ENCODE measurements at places on chromosomes 7 and 10.
A peak's percentile ranks its signal among the peaks of the same experiment; 100 is the strongest.

DNA sequence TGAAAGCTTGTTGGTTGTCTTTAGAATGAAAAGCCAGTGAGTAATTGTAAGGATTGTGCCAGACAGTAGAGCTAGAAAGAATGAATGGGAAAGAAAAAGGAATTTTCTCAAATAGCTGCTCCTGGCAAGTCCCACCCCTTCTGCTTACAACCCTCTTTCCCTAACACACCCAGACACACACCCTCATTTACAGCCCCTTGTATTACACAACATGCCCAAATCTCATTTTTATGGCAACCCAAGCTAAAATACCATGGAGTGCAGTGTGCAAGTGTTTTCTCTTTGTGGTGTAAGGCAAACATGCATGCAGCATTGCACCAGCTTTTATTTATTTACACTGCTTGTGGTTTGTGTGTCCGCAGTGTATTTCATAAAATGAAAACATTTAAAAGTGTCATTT, 1.5 kb downstream of the PRKAR2B start:
- no peak for DNase-seq

DNA sequence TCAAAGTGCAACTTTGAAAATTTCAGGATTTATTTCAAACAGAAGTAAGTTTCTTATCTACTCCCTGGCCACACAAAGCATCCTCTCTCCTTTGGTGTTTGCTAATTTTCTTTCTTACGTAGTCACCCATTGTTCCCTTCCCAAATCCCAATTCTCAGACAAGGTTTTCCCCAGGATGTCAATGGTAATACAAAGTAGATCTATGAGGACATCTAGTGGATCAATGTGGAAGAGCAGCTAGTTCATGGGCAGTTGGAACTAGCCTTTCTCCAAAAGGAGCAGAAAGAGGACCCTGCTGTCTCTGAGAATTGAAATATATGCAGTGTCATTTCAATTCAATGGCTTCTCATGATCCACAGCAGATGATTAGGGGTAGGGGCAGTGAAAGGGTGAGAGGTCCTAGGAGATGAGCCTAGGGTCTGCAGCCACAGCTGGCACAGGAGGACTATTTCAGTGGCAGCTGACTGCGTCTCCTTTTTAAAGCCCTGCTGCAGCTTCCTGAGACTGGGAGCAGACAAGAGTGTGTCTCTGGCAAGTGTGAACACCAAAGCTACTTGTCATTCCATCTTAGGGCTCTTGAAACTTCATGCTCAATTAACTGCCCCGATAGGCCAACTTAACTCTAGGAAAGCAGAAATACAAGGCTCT, 632.6 kb downstream of the KCNMA1 start:
- peak; percentile 14 for DNase-seq

GRCh38 chr7:74372511-74373111, 81.1 kb upstream of the GTF2IRD1 start:
- no peak for DNase-seq

GRCh38 chr7:143447466-143447865, 4.2 kb downstream of the TAS2R60 start:
- no peak for DNase-seq

DNA sequence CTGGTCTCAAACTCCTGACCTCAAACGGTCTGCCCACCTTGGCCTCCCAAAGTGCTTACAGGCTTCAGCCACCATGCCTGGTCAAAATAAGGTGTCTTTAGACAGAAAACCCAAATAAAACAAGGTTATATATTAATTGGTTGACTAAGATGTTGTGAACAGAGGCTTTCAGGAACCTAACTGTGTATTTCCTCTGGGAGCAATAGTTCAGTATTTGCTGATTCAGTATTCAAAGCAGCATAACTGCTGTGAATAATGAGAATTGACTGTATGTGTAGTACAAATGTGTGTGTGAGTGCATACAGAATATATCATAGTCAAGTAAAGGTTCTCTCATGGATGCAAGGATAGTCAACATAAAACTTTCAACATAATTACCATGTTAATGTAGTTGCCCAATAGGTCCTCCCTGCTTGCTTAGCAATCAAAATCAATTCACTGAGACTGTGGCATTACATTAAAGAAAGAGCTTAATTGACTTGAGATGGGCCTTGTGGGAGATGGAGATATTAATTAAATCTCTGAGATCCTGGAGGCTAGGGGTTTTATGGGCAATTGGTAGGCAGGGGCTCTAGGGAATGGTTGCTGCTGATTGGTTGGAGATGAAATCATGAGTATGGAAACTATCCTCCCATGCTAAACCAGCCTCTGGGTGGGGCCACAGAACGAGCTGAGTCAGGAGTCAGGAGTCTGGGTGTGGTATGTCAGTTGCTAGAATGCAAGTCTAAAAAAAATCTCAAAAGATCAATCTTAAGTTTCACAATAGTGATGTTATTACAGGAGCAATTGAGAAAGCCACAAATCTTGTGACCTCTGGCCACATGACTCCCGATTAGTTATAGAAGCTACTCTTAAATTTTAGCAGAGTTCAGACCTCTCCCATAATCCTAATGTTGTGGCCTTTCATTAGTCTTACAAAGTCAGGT, 162.7 kb downstream of the AKR1D1 start:
- no peak for DNase-seq

DNA sequence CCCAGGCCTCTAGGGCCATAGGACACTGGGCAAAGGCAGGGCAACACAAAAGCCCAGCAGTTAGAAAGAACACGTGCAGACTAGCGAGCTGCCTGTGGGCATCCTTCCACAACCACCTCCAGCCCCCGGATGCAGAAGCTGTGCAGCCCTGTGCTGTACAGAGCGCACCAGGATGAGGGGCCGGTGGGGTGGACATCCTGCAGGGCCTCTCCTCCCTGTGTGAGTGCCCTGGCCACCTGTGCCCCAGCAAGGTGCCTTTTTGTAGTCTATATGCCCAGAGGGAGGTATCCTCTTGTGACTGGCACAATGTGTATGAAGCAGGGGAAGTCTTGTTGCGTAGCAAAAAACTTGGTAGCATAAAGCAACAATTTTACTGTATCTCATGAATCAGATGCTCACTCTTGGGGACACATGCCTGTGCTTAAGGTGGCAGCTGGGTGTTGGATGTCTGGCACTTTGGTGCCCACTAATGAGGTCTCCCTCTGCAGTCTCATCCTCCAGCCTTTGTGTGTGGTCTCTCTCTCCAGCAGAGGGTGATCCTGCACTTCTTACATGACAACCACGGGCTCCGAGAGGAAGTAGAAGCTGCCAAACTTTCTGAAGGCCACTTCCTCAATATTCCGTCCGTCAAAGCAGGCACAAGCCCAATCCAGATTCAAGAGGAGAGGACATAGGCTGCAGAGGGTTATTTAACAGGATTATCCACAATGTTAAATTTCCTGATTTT, 8.7 kb downstream of the NCAPG2 start:
- DNase-seq: peak; percentile 53

- DNase-seq: no peak
Observed at GRCh38 chr7:48046458-48046857, 11.1 kb downstream of the C7orf57 start.

- no peak for DNase-seq
Observed at GRCh38 chr7:74230446-74231231, 20.8 kb downstream of the LAT2 start.

GRCh38 chr10:63935705-63936104, 414.5 kb downstream of the REEP3 start:
- no peak for DNase-seq

DNA sequence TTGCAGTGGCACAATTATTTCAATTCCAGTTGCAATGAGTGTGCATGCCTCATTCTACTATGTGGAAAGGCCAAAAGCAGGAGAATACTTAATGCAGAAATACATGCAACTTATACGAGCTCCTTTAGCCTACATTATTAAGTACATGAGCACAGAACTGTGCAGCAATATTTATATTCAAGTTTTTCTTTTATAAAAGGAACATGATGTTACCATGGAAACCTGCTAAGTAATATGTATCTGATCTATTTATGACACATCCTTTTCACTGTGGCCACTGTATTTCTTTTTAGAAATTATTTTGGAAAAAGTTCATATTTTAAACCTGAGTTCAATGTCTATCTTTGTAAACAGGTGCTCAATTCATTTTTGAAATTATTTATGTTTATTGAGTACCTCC, 88.9 kb downstream of the ELAPOR2 start:
- no peak for DNase-seq

All from skeletal muscle cell (primary cell).